ENCODE measurements at places on chromosomes 6 and 20. TPM values are rescaled to one million over a fixed set of nuclear protein-coding genes. Genes with fewer than 3 reads are reported as not detected.

DNA sequence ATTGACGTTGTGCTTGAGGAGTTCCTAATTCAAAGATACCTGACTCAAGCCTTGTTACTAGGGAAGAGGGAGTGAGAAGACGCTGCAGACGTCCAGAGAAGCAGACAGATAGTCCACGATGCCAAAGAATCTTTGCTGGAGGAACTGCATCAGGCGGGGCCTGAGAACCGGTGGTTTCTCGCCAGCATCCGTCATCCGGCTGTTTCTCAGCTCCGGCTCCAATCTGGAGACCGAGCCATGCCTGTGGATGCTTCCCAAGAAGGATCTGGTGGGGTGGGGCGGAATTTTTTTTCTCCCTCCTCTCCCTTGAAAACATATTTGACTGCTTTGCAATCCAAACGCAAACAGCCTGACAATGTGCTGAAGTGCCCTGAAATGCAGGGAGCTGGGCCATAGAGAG lies 125.8 kb upstream of the SRSF6 start:
- no peak overlapping the region for H3K4me3 ChIP-seq
- no peaks in the 10 kb centered on the region for H3K27me3 ChIP-seq
- no peak for DNase-seq

Gene ARG1
- total RNA-seq, result not detected

DNA sequence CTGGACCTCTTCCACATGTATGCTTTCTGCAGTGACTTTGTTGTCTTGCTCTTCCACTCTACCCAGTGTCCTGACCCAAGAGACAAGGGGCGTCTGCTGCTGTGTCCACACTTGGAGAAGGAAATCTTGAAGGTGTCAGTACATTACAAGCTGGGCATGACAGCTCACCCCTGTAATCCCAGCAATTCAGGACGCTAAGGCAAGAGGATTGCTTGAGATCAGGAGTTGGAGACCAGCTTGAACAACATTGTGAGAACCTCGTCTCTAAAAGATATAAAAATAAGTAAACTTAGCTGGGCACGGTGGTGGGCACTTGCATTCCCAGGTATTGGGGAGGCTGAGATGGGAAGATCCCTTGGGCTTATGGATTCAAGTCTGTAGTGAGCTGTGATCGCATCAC lies 5.8 kb upstream of the HLA-B start:
- peaks cover 51% of the 10 kb centered on the region for H3K27me3 ChIP-seq
- no peak for DNase-seq
- peaks cover 19% of the 10 kb centered on the region for H3K36me3 ChIP-seq
- H3K4me1 ChIP-seq, result peaks cover 36% of the 10 kb centered on the region
- no peak overlapping the region for H3K27ac ChIP-seq

DNA sequence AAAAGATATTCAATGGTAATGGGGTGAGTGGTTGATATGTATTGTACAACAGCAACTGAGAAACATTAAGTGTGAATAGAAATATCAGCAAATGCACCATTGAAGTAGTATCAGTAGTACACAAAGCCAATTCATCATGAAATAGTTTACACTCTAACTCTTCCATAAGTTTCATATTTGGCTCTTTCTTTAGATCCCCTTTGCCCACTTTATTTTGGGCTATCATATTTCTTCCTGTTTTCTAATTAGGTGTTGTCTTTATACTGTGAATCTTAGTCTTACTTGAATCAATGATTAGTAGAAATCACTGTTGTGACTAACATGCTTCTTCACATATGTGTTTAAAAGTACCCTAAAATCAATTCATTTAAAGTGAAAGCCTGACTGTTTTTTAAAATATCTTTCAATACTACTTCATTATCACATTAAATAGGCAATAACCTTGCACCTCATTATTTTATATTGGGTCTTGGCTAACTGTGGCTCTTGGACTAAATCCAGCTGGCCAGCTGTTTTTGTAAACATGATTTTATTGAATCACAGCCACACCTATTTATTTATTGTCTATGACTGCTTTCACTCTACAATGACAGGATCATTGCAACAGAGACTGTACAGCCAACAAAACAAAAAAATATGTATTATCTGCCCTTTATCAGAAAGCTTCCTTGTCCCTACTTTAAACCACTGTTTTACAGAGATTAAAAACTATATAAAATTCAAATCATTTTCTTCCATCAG lies 38.9 kb downstream of the EYS start:
- H3K4me3 ChIP-seq, result no peak overlapping the region
- no peak for DNase-seq
- H3K27me3 ChIP-seq, result no peaks in the 10 kb centered on the region
- no peak overlapping the region for H3K27ac ChIP-seq
- no peaks in the 10 kb centered on the region for H3K4me1 ChIP-seq
